ENCODE measurements at places on chromosomes 1 and 21.

DNA sequence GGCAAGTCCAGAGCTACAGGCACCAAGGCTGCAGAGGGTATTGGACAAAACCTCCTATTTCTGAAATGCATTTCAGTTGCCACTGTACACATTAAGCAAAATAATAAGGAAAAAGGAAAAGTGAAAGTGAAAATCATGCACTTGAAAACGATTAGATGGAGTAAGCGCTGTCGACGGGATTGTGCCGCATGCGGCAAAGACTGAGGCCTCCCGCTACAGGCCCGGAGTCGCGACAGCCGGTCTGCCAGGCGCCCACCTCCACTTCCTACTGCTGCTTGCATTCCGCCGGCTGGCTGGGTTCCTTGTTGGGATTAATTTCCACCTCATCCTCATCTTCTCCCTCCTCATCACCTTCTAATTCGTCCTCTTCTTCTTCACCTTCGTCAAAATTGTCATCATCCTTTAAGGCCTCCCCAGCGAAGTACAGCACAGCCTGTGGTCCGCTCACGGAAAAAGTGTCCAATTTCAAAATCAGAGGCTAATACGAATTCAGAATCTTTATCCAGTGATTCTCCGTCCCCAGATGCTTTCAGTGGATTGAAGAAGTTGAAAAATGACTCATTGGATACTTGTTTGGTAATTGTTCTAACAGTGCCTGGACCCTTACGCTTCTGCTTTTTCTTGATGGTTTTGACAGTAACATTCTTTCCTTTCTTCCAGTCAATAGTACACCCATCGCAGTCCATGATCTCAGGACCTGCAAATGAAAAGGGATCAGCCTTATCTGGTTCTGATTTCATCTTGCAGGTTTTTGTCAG is 38.0 kb downstream of the CD58 start:
- DNase-seq = no peak

GRCh38 chr1:78426408-78426807 is 64.4 kb upstream of the PTGFR start:
- DNase-seq = no peak

DNA sequence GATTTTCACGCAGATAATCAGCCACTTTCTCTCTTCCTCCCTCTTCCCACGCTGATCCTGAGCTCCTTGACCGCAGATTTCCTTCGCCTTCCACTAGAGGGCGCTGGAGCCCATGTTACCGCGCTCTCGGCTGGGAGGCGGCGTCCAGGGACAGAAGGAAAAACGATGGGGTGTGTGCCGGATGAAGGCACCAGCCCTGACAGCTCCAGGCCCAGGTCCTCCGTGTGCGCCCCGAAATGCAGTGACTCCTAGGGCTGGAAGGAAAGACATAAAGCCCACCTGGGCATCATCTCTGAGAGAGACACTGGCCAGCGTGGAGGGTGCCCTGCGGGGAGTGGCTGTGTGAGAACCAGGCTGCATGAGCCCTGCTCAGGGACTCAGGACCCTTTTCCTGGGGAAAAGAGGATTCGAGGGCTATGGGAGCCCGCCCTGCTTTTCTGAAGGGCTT is 44.9 kb upstream of the CYP2J2 start:
- peak; percentile 25 for DNase-seq

DNA sequence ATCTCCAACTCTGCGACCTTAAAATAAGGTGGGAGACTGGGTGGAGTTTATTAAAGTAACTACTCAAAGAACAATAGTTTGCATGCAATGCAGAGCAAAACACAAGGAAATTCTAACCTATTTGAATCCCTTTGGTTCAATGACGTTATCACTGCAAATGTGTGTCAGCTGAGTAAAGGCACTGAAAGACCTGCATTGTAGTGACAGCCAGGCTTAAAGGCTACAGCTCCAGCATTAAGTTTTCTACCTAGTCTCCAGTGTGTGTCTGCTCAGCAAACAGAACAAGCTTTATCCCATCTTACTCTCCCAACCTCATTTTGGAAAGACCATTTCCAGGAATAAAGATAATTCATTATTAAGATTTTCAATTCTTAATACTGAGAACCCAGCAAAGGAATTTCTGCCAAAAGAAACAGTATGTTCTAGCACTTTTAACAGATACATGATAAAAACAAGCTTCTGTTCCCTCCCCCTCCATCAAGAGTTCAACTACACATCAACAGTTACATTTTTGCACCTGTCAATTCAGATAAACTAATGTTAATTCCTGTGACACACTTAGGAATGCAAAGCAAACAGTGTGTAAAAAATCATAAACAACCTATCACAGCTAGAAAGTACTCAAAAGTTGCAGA is 14.2 kb downstream of the PTP4A2 start:
- no peak for DNase-seq

DNA sequence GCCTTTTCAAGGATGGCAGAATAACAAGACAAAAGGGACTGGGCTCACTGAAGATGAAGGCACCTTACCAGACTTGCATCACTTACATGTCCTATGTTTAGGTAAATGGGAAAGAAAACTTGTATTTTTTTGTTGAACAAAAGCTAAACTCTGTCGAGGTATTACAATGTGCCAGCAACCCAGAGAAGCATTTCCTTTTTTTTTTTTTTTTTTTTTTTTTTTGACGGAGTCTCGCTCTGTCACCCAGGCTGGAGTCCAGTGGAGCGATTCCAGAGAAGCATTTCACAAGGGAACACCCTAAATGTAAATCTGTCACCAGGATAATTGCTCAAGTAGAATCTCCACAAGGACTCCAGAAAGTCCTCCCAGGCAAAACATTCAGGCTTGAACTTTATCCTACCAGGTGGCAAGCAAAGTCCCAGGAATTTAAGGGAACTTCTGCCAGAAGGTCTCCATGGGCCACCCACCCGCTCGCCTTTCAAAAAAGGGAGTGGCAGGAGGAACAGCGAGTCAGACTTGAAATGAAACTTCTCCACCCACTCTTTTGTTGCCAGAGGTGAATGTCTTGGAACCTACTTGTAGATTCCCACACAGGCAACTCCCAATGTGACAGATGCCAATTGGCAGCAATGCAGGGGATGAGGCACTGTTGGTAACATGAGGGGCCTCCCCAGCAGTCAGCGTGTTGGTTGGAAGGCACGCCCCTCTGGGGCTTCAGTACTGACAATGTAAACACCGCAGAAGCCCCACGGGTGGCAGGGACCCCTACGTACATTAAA is 125.0 kb downstream of the TIAM1 start:
- DNase-seq = no peak

DNA sequence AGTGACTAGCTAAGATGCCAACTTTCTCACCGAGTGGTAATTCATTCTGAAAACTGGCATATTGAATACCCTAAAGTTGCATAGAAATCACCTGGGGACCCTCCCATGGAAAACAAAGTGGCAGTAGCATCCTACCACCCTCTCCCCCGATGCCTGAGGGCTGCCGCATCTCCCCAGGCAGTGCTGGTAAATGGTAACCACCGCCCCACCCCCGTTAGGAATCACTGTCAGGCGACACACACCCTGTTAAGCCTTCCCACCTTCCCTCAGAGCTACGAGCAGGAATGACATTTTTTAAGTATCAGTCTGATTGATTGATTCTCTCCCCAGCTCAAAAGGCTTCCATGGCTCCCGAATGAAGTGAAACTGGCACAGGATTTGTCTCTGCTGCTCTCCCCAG is 28.3 kb downstream of the TMPRSS2 start:
- DNase-seq = no peak

- no peak for DNase-seq
Observed at GRCh38 chr1:115211071-115211745, 121.9 kb upstream of the TSPAN2 start.

DNA sequence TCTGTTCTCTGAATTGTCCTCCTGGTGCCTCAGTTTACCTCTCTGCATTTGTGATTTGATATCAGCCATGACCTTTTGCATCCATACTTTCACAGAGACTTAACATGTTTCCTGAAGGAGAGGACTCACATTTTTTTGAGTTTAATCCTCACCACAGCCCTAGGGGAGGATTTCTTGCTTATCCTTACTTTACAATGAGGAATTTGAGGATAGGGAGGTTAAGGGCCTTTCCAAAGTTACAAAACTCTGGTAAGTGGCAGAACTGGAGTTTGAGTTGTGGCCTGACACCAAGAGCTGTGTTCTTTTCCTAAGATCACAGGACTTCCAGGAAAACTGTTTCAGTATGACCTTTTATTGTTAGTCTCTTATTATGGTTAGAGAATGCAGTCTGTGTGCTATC is 34.2 kb downstream of the TNFRSF8 start:
- DNase-seq = no peak

DNA sequence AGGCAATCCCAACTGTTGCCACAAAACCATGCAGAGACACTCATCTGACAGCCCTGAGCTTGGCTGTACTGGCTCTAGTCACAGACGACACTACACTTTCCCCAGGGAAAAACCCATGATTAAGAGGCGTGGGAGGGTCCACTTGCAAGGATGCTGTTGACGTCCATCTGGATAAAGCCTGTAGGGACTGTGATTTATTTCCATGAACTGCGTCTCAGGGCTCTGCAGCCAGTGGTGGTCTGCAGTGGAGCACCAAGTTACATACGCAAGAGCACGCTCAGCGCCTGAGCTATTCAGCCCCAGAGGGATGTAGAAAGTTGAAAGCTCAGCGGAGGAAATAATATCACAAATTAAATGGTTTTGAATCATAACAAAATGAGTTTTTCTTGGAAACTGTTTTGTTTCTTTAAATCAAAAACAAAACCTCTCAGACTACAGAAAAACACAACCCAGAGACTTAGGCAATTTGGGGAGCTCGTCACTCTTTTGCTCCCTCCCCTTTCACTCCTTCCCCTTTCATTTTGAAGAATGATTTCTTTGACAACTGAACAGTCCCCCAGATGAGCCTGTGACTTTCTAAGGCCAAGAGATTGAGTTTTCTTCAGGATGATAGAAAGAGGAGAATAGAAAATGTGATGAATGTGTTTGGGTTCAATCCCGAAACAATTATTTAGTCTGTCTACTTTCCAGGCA is 71.2 kb downstream of the NGF start:
- DNase-seq = no peak

DNA sequence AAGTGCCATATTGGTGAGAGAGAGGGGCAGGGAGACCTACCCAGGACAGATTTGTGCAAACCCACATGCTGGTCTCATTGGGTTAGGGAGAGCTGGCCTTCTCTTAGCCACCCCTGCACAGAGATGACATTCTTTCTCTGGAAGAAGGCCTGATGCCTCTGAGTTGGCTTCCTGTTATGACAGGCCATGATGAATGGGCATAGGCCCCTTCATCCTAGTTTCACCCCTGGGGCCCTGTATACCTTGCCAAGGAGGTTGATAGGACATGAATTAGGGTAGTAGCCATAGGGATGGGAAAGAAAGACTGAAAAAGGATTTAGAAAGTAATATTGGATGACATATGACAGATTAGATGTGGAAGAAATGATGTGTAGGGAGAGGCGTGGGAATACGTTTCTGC is 46.6 kb downstream of the TENT5C start:
- DNase-seq = no peak

GRCh38 chr1:158140764-158141192 is 39.9 kb upstream of the CD1D start:
- DNase-seq = no peak

DNA sequence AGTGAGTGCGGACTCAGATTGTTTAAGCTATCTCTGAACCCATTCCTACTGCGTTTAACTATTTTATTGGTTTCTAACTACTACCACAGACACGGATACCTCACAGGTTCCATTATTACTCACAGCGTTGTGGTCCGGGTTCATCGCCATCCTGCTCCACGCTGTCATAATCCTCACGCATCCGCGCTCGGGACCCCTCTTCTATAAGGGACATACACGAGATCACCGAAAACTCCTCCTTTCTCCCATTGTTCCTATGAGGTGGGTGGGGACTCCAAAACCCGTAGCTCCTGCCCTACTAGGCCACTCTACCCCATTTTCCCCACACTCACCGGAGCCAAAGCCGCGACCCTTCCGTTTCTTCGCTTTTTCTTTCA is 610 bp downstream of the RBM8A start:
- DNase-seq = peak; percentile 48

DNA sequence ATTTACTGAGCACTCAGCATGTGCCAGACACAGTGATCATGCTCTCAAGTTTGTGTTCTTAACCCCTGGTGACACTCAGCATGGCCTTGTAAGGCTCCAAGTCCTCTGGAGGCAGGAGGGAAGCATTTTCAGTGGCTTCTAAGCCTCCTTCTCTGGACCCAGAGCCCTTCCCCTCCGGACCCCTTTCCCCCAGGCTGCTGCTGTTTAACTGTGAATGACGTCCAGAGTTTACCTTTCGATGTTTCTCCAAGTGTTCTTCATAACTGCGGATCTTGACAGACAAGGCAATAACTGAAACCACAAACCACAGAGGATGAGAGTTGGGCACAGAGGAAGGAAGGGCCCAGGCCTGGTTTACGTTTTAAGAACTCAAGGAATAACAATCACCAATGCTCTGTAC is 6.5 kb downstream of the MRPS15 start:
- DNase-seq = no peak

- no peak for DNase-seq
Observed at GRCh38 chr1:48232722-48233121, 10.2 kb downstream of the SLC5A9 start.

DNA sequence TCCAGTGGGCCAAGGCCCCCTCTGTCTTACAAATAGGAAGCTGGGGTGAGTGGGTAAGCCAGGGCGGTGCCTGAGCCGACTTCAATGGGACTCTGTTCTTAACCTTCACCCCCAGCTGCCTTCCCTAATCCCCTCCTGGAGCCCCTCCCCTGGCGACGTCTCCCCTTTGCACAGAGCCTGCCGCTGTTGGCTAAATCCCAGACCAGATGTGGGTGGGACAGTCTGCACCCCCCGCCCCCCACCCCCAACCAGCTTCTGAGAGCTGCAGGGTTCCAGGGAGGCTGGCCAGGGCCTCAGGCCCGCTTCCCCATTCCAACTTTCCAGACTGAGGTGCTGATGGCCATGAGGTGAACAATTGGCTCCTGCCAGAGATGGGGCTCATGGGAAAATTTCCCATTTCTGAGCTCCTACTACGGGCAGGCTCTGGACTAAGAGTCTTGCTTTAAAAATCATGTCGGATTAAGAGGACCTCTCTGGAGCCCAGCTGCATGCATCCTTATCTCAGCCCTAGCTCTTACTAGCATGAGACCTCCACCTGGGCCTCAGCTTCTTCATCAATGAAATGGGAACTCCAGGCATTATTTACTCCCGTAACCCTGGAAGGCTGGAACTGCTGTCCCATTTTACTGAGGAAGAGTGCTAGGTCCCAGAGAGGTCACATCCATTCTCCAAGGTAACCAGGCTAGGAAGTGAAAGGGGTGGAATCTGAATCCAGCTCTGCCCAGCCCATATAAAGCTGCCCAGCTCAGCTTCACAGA is 6.4 kb downstream of the COL8A2 start:
- no peak for DNase-seq

DNA sequence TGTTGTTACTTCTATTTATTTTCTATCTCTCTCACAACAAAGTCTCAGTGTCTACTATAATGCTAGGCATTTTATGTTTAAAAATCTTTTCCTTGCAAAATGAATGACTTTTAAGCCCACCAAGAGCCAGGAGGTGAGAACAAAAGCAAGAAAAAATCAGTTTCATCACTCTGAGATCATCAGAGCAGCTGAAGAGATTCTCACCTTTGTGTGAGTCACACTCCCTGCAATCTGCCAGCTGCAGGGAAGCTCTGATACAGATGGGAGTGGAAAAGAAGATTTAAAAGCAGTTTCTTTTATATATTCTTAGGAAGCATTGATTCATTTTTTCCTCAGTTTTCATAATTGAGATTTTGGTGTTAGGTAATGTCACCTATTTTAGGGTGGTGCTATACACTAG is 107.6 kb downstream of the LHX9 start:
- no peak for DNase-seq

GRCh38 chr1:200143347-200143746 is 115.8 kb downstream of the NR5A2 start:
- no peak for DNase-seq

All from stimulated activated CD4-positive, alpha-beta T cell treated with anti-CD3 and anti-CD28 coated beads, Interleukin-1b, Interleukin-23, amount 100 ng/mL, for 24 hours (primary cell).